Sciatic nerve (tissue), 2 donors: ENCODE measurements at places on chromosomes 16 and 17.

- no peak for DNase-seq
Observed at GRCh38 chr17:8072341-8072728, 15.2 kb downstream of the ALOX12B start.

DNA sequence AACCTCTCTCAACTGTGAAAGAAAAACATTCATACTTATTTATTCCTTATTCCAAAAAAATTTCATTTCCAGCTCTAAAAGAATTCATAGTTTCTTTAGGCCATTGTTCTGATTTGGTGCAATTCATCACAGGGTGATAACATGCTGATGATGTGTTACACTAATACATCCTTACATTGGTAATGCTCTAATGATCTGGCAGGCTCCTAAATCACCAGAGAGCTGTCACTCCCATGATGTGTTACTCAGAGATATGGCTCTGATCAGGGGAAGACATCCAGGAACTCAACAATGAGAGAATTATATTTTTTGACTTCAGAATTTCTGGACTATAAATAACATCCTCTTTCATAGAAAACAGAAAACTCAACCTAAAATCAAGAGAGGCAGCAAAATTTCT lies 209.3 kb downstream of the CHD9NB start:
- DNase-seq: no peak

DNA sequence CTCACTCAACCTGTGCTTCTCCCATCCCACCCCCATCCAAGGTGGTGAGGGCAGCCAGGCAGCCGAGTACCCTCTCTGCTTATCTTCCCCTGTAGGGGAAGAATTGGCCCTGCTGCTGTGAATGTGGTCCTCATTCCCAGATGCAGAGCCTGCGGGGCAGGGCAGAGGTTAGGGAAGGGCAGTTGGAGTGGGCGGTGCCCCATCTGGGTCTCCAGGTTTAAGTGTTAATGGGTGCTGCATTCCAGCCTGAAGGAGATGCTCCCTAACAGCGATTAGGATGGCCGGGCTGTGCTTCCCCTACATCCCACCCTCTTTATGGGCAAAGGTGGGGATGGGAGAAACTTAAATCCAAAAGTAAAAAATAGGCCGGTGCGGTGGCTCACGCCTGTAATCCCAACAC lies 12.1 kb downstream of the TMEM95 start:
- no peak for DNase-seq

GRCh38 chr17:82699551-82699950 lies 1.1 kb upstream of the RAB40B start:
- no peak for DNase-seq

- no peak for DNase-seq
Observed at GRCh38 chr17:70857351-70857750, 688.0 kb downstream of the KCNJ2 start.

GRCh38 chr17:1469231-1469852 lies 13.3 kb upstream of the CRK start:
- DNase-seq: no peak

DNA sequence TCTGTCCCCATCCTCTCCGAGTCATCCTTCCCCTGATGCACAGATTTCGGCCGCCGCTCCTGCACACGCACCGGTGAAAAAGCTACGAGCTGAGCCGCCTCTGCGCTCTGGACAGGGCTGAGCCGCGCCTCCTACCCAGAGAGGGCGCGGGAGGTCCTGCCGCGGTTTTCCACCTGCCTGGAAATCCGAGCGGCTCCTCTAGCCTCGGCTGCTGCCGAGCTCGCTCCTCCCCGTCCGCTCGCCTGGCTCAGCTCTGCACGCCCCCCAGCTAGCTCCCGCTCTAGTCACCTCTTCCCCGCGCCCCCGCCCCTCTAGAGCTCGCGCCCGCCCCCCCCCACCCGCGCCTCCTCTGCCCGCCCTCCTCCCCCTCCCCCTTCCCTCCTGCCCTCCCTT lies 198 bp upstream of the SHISA9 start:
- DNase-seq: no peak

GRCh38 chr17:71938340-71939010 lies 182.3 kb upstream of the SOX9 start:
- DNase-seq: no peak

- no peak for DNase-seq
Observed at GRCh38 chr17:9148905-9149525, 127.7 kb downstream of the NTN1 start.

GRCh38 chr17:50917418-50917743 lies 51.2 kb upstream of the TOB1 start:
- DNase-seq: no peak

GRCh38 chr17:17315142-17315821 lies 12.1 kb downstream of the NT5M start:
- DNase-seq: peak; percentile 18

DNA sequence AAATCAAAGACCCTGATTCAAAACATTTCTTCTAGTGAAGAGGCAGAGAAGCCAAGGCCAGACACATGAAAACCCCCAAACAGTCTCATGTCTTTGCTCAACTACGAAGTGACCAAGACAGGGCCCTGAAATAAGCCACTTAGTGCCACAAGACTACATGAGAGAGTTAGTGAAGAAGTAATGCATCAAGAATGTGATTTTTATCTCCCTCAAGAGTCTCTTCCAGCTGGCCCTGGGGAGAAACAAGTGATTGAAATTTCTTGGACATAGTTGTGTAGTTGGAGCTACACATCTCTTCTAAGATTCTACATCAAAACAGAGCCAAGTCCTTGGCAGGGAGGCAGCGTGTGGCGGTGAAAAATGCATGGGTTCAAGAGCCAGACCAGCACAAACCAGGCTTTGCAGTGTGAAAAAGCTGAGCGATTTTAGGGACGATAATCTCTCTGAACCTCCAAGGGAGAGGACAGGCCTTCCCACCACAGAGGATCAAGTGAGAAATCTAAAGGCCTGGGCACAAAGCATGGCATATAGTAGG lies 30.6 kb downstream of the LYRM1 start:
- no peak for DNase-seq

DNA sequence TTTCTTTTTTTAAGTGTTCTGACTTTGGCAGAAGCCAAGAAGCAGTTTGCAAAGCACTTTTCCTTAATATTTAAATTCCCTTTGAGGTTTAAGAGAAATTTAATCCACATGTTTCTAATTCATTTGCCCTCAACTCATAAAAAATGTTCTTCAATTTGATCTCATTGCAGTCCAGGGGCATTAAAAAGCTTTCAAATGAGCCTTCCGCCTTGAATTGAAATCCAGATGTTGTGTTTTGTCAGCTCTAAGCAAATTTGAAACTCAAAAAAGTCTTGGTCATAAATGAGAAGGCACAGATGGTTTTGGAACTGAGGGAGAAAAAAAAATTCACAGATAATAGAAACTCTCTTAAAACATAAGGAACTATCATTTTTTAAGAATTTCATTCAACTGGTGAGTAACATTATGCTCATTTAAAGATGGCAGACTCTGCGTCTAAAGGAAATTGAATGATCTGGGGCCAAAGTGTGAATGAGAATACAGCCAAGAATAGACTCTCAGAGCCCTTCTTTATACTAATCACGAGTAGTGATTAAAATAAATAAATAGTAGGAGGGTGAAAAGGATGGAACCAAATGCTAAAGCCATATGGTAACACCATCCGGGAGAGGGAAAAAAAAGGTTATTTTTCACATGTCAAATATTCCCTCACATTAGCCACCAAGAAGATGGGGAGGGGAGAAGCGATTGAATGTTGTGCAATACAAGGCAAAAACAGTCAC lies 1304.7 kb downstream of the CDH8 start:
- DNase-seq: no peak

DNA sequence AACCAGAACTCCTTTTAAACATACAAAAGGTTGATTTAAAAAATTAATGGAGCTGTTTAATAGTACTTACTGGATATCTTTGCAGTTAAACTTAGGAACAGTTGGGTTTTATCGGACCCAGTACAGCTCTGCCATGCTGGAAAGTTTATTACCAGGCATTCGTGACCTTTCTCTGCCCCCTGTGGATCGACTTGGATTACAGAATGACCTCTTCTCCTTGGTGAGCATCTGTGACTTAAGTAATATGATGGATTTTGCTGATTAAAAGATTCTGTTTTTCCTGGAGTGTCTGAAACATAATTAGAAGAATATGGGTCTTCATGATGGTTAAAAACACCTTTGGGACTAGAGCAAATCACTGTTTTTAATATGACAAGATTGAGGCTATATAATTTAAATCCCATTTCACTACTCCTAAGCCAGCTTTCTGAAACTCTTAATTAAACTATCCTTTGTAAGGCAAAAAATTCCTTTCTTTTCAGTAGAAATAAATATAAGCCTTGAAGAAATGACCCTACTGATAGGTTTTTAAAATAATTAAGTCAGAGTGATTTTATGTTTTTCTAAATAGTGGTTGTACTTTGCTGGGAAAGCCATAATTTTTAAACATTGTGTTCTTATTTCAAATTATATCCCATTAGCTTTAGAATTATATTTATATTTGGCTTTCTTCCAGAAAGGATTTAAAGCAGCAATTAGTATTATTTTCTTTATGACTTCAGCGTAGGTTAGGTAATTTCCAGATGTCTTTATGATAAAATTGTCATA lies 45.7 kb upstream of the KPNB1 start:
- no peak for DNase-seq

GRCh38 chr16:67752641-67753040 lies 33.5 kb upstream of the GFOD2 start:
- DNase-seq: no peak

GRCh38 chr16:68367030-68367429 lies 56.2 kb downstream of the PRMT7 start:
- no peak for DNase-seq

DNA sequence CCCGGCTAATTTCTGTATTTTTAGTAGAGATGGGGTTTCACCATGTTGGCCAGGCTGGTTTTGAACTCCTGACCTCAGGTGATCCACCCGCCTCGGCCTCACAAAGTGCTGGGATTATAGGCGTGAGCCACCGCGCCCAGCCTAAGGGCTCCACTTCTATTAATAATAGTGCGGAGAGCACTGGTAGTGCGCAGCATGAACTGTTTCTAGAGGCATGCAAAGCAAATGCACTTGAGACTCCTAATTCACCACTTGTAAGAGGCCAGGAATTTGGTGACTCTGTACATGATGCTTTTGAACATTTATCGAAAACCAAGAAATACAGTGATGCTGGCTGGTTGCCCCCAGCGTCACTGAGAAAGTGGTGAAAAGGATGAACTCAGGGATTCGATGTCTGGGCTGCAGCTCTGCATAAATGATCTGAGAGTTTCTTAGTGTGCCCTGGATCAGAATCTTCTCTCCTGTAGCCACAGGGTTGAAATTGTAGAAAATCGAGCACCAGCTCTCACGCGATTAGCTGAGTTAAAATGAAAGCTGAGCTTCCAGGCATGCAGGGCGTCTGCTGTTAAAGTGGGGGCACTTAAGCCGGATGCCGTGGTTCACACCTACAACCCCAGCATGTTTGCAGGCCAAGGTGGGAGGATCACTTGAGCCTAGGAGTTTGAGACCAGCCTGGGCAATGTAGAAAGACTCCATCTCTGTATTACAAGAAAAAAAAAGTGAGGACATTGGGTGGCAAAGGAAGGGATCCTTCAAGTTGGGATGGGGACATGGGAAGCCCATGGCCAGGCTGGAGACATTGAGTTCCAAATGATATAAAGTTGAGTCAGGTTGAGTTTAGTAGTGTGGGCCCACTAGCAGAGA lies 4.8 kb downstream of the RNF213 start:
- DNase-seq: no peak

DNA sequence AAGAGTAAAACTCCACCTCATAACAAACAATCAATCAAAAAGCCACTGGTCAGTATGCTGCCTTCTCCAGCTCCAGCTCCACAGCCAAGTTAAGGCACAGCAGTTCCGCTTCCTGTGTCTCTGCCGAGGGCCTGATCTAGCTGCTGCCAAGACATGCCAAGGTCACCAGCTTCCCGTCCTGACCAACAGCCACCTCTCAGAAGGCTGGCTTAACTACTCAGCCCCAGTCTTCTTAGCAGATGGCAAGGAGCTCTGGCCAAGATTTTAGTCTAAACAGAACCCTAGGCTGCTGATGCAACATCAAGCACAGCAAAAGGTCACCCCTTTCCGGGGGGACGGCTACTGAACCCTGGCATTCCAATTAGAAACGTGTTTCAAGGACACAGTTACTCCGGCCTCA lies 17.7 kb upstream of the MNT start:
- DNase-seq: no peak

GRCh38 chr16:13839577-13839976 lies 80.4 kb upstream of the ERCC4 start:
- DNase-seq: no peak

GRCh38 chr17:8210761-8211458 lies 535 bp upstream of the AURKB start:
- DNase-seq: no peak

- DNase-seq: no peak
Observed at GRCh38 chr16:61362585-61362984, 673.7 kb downstream of the CDH8 start.

DNA sequence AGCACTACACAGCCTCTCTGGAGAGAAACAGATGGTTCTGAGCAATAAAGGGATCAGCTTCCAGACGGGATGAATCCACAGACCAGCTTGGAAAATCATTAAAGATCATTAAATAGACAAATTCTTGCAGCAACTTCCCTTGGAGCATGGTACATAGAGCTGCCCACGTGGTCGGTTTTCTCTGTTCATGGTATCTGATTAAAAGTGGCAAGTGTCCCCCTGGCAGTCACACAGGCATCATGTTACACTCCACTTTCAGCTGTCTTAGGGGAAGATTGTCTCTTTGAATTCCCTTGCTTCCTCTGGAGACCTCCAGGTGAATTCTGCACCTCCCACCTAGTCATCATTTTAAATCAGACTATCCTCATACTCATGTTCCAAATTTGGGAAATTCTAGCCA lies 92.2 kb upstream of the CACNG3 start:
- DNase-seq: no peak

DNA sequence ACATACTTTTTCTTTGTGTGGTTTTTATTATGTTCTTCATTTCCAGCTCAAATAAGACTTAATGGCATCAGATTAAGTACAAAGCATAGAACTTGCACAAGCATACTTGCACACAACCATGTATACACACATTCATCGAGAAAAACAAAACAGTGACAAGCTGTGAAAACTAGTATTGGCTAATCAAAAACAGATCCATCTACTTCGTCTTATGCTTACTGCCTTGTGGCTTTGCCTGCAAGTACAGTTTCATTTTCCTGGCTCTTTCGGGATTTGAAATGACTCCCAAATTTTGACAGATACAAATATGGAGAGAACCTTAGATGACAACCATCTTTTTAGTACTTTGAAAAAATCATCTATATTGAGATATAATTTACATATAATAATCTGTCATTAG lies 338.3 kb downstream of the BCAS3 start:
- DNase-seq: no peak

- DNase-seq: peak; percentile 90
Observed at GRCh38 chr16:85611444-85612190, 1.5 kb upstream of the GSE1 start.

DNA sequence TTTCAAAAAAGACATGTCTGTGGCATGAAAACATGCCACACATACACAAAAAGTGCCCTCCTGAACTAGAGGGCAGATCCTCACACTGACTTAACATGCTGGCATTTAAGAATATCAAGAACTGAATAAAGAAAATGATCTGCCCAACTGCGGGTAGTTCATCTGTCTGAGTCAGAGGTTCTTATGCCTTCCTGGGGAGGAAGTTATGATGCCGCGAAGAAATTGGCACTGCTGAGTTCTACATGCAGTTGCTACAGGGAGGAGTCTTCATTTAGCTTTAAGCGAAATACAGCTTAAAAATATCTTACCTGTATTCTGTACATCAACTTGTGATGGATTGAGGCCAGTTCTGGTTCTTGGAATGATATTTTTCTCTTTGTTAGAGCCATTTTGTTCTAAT lies 6.3 kb downstream of the ALDH3A2 start:
- DNase-seq: no peak

GRCh38 chr16:66539623-66540469 lies 10.1 kb downstream of the TK2 start:
- DNase-seq: no peak
